ENCODE measurements at places on chromosomes 2 and 18.

- DNase-seq: no peak
Observed at GRCh38 chr18:66994790-66995189, 390.9 kb upstream of the CDH19 start.

- DNase-seq: peak; percentile 98
Observed at GRCh38 chr2:223576873-223577272, 25.3 kb downstream of the SCG2 start.

- no peak for DNase-seq
Observed at GRCh38 chr18:74577019-74577418, 20.7 kb upstream of the ZNF407 start.

GRCh38 chr2:197707316-197708213 lies 2.4 kb downstream of the MARS2 start:
- DNase-seq: peak; percentile 62

DNA sequence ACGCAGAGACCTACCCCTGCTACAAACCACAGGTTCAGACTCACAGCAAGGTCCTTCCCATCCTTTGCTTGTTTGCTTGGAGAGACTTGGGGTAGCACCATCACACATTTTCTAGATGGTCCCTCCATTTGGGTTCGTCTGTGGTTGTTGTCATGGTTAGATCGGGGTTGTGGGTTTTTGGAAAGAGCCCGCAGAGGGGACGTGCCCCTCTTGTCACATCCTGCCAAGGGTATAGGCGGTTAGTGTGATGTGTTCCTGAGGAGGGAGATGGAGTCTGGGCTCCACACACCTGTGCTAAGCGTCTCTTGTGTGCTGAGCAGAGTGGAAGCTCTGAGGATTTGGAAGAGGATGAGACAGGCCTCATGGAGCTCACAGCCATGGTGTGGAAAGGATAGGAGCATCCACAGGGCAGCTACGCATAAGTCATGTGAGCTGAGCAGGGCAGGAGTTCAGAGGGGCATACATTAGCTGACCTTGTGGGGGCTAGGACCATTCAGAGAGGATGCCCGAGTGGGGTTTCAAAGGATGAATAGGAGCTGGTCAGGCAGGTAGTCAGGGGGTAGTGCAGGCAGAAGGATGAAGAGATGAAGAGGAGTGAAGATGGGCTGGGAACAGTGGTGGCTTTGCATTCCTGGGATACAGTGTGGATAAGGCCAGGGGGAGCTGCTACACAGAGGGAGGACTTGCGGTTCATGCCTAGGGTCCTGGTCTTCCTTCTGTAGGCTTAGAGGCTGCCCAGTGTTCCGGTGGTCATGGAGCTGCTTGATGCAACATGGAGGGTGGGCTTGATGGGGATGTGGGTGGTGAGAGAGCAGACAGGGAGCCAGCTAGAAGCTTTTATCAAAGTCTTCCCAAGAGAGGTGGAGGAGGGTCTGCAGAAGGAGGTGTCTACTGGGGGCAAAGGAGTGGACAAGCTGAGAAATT lies 62.9 kb downstream of the ACKR3 start:
- DNase-seq: no peak

DNA sequence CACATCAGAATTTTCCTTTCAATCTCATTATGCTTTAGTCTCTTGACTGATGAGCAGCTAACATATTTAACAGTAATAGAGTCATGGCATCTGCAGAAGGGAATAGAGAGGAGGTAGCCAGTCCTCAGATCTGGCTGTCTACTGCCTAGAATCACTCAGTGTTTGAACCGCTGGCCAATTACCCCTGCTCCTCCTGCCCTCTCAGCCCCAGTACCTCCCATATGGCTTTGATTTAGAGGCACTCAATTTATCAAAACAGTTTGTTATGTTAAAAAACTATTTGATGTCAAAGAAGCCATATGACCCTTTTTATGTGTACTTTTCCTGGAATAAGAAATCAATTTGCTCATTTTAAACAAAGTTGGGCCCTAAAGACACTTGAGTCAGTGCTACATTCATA lies 355.2 kb downstream of the CMPK2 start:
- DNase-seq: no peak

DNA sequence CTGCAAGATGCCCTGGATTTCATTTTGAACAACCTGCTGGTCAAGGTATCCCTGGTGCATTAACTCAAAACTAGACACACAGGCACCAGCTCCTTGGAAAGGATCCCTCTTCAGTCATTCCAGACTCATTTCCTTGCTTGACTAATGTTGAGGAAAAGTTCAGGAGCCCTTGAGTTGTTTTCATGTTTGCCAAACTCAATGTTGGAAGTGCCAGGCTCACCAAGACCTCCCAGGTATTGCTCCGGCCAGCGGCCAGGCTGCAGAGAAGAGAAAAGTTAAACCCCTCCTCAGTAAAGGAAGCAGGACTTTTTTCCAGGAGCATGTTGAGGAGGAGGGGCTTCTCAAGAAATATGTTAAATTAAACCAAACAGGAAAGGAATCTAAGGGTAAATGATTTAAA lies 42.7 kb downstream of the TGIF1 start:
- DNase-seq: no peak

DNA sequence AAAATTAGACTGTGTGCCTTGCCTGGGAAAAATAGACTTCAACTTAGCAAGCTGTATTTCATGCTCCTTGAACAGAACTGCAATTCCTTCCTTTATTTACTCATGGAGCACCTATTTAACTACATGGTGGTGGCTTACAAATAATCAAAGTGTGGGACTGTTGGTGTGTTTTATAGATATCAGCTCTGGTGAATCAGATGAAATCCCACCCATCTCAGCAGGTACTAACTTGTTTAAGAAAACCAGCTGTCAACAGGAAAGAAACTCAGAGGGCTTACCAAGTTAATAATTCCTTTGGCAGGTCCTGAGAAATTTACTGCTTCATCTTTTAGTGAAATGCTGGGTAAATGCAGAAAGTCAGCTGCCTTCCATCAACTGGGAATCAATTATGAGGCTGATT lies 830.6 kb downstream of the SLC4A3 start:
- no peak for DNase-seq

DNA sequence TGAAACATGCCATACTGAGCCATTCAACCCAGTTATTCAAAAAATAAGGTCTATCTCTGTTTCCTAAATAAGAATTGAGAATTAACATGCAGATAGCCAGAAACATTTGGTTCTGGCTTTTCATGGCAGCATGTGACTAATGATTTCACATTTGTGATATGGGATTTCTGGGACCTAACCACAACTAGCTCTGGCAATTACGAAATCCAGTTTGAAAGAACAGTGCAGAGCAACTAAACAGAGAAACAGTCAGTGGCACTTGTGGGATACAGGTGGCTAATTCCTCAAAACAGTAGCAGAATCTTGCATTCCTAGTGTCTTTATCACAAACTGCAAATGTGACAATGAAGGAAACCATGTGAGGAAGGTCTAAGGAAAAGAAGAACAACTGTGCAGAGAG lies 637.8 kb upstream of the CHAC2 start:
- DNase-seq: peak; percentile 87

DNA sequence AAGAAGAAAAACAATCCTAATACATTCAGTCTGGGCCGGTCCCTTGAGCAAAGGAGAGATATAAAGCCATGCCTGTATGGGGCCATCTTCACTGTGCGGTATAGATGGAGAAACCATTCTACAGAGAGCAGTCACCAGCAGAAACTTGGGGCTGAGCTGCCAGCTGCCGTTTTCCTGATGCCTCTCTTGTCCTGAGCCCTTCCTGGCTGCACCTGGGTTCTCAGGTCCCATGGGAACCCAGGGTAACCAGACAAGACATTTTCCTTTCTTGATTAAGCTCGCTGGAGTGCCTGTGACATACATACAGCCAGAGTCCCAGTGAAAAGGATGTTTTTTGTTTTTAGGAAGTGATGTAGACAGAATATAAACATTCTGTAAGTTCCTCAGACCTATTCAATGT lies 5.3 kb upstream of the METTL21A start:
- no peak for DNase-seq

DNA sequence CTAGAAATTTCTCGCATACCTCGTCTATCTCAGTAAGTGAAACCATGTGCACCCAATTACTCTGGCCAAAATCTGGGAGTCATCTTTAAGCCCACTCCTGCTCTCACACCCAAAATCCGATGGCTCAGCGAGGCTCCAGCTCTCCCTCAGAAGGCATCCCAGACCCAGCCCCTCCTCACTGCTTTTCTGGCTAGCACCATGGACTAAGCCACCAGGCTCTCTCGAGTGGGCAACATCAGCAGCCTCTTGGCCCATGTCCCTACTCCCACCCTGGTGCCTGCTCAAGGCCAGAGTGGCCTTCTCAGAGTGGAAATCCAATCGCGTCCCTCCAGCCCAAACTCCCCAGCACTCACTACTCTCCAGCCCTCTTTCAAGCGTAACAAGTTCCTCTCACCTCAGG lies 27.2 kb downstream of the TNS1 start:
- no peak for DNase-seq
